Activated T-helper 1 cell treated with anti-CD3 and anti-CD28 coated beads, Interleukin-12 subunit alpha, Interleukin-12 subunit beta, Interleukin-2, Interleukin-4 antibody, amounts not matched to agents 30 ng/mL and 10 ng/mL and 1 ng/mL, durations not matched to agents 14 hours and 24 hours and 36 hours (primary cell): ENCODE measurements at places on chromosomes 1 and 21. TPM values are rescaled to one million over a fixed set of nuclear protein-coding genes. Genes with fewer than 3 reads are reported as not detected.

The PHC2 gene
- total RNA-seq = 36.7 and 40.1 TPM in 2 replicates

The UROD gene
- total RNA-seq = 79.9 and 81.9 TPM in 2 replicates

The MYOG gene
- total RNA-seq = not detected in 2 replicates

The PLEKHO1 gene
- total RNA-seq = 27.1 and 35.4 TPM in 2 replicates

The MATN1 gene
- 0.42 and 0.70 TPM in 2 replicates for total RNA-seq

The PDZK1 gene
- total RNA-seq = 0.18 TPM in 1 of 2 replicates, not detected in the other

The RBP7 gene
- not detected in 2 replicates for total RNA-seq

The VASH2 gene
- total RNA-seq = 0.10 and 0.39 TPM in 2 replicates

The C1orf210 gene
- total RNA-seq = not detected in 2 replicates

The CRYAA gene
- not detected in 2 replicates for total RNA-seq
